Right lung (tissue), 10 donors: ENCODE measurements at places on chromosomes 1 and 21. TPM values are rescaled to one million over a fixed set of nuclear protein-coding genes. Genes with fewer than 3 reads are reported as not detected.

Gene EPHA10
- polyA plus RNA-seq = 0.28 TPM

Gene SAMSN1
- 1.9 TPM for polyA plus RNA-seq

Gene LCE1D
- polyA plus RNA-seq = not detected

Gene SYT14
- polyA plus RNA-seq = 0.13 TPM

Gene JAM2
- 30.5 TPM for polyA plus RNA-seq

Gene RXFP4
- 0.20 TPM for polyA plus RNA-seq

Gene FCGR3B
- polyA plus RNA-seq = 0.95 TPM

Gene TUT4
- 104 TPM for polyA plus RNA-seq

Gene TDRKH
- 10.2 TPM for polyA plus RNA-seq

Gene ERO1B
- polyA plus RNA-seq = 9.7 TPM

Gene ZNF683
- polyA plus RNA-seq = not detected
